ENCODE measurements at places on chromosomes 4 and X.

GRCh38 chr4:182280436-182281111 is 37.4 kb downstream of the TENM3 start:
- DNase-seq = peak; percentile 90

- no peak for DNase-seq
These were observed 27.9 kb upstream of the TNIP3 start for GRCh38 chr4:121192013-121192412.

DNA sequence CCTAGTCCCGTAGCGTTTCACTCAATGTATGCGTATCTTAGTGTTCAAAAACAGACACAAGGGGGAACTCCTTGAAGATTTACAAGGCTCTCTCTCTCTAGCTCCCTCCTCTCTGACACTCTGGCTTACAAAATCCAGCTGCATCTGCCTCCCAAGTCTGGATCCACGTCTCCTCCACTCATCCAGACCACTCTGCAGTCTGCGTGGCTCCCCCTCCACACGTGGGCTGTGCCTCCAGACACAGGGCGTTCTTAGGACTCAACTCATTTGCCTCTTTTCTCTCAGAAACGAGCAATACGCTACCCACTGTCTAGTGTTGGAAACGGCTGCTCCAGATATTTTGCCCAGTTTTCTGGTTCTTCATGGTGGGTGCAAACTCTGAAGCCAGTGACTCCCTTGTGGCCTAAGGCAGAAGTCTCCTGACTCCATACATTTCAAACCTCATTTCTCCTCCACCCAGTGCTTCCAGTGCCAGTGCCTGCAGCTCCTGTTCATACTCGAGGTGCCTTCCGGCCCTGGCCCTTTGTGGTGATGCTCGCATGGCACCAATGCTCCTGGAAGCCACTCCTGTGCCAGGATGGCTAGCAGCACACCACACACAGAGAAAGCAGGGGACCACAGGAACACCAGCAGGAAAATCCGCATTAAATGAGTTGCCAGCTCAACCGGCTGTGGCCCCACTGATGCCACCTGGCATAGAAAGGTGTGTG is 24.1 kb downstream of the NAT8L start:
- no peak for DNase-seq

DNA sequence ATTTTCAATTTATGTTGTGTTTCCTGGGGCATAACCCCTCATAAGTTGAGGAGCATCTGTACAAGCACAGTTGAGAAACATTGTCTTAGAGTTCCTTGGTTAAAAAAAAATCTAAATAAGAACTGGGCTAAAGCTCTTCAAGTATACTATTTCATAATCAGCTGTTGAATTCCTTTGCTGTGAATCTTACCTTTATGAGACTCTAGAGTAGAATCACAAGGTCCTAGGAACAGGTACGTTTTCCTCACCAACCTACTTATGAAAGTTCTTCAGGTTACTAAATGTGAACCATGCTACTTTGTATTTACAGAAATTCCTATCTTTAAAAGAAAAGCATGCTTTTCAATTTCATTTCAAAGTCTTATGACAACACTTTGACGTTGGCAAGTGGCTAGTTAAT is 20.9 kb upstream of the SOD3 start:
- DNase-seq = no peak

DNA sequence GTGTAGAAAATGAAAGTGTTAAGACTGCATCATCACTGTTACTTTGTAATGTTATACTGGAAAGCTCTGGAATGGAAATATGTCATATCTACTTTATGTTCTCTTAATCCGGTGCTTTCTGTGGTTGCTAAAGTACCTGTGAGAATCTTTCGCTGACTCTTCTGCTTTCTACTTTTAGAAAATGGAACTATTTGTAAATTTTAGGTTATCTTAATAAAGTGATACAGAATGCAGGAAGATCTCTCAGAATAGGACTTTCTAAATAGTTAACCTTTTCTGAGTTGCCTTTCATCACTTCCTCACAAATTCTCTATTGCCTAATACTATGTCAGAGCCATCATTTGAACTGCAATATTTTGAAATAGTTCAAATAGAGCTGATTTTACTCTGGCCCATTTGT is 69.3 kb downstream of the BMP2K start:
- DNase-seq = no peak

DNA sequence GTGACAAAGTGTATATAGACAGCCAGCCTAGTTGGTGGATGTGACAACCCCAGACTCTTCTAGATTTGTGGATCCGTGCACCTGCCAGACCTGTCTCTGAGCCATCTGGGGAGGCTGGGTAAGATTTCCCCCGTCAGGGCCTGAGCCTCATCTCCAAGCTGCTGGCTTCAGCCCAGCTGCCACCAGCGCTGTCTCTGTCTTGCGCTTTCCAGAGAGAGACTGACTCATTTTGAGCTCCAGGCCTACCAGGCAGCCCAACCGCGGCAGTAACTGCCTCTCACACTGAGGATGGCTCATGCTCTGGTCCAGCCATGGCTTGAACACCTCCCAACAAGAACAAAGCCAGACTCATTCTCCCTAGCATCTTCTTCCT is 26.4 kb downstream of the NOP14 start:
- DNase-seq = no peak

GRCh38 chr4:115769396-115769795 is 656.0 kb upstream of the NDST4 start:
- no peak for DNase-seq

GRCh38 chr4:23629421-23629820 is 260.4 kb downstream of the PPARGC1A start:
- DNase-seq = no peak

DNA sequence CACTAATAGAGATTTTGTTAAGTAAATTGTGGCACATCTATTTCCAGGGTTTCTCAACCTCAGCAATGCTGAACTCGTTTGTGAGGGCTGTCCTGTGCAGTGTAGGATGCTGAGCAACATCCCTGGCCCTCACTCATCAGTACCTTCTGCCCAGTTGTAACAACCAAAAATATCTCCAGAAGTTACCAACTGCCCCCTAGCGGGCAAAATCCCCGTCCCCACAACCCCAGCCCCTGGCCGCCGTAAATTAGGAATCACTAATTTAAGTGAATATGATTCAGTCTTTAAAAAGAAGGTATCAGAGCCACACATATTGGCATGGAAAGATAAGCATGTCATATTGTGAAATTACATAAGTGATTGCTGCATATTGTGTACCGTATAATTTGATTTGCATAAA is 123.4 kb downstream of the ASB9 start:
- DNase-seq = no peak

GRCh38 chrX:18701621-18702361 is 5.7 kb upstream of the PPEF1 start:
- DNase-seq = no peak

- no peak for DNase-seq
These were observed 129.6 kb downstream of the DHRSX start for GRCh38 chrX:2371026-2371711.

DNA sequence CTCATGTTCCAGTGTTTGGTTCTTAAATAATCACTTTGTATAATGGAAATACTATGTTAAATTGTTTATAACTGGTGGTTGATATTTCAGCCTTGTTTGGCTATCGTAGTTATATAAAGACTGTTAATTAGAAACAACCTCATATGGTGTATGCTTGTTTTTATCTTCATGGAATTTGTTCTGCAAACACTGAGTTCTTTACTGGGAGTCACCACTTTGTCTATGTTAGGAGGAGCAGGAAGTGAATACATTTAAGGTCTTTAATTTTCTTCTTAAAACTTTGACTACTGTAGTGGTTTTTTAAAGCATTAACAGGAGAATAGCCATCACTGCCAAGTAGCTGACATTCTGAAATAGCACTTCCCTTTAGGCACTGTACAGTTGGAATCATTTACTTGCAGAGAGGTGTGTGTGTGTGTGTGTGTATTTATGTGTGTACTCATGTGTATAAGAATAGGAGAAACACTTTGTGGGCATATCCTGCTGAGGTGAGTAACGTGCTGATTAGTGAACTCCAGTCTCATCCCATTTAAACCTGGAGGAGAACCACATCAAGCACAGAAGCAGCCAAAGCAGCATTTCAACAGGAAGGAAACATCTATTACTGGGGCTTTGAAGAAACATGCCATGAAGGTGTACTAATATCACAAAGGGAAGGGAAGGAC is 37.8 kb downstream of the TET2 start:
- no peak for DNase-seq

DNA sequence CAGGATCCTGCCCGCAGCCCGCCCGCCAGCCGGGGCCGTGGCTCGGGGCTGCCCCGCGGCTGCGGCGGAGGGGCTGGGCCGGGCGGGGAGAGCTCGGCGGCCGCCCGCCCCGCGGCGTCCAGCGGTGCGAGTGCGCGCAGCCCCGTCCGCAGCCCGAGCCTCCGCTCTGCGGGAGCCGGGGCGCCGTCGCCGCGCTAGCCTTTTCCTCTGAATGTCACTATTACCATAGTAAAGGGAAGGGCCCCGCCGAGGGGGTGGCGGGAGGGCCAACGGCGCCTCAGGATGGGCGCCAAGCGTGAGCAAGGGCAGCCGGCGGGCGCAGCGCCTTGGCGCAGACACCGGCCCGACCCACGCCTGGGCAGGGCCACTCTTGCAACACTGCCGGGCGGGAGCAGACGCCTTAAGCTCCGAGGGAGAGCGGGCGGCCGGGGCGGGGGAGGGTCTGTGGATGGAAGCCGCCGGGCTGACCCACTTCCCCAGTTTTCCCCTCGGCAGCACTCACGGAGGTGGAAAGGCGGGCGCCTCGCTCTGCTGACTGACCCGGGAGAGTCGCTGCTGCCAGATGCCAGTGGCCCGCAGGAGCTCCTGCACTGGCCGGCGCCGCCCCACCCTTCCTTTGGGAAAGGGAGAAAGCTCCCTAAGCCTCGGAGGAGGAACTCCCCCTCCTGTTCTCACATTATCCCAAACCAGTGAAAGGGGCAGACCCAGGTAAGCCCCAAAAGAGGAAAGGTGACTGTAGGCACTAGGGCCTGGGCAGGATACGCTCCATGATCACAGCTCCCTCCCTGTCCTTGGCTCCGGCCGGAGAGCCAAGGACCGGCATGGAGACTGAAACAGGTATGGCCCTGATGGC is 329.4 kb downstream of the HNRNPD start:
- DNase-seq = no peak

DNA sequence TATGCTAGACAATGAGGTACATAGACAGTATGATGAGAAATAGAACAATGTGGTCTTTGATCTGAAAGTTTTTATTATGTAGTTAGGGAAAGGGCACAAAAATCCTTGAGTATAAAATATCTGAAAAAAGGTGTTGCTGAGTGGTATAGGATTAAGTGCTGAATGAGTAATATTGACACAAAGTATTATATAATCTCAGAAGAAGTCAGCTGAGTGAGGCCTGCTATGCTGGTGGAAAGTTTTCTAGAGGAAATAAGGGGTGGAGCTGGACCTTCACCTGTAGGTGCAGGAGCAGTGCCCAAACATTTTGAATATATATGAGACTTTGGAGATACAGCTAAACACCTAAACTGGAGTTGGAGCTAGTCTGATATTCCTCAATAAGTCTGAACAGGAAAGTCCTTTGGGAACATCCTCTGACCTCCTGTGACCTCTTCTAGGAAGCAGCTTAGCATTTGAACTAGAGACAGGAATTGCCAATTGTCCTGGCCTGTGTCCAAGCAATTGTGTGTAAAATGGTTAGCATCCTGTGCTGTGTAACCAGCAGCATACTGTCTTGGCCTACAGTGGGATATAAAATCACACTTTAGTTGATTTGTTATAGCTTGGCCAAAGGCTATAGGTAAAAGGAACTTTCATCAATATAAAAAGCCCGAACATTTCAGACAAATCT is 285.3 kb downstream of the ANKRD50 start:
- DNase-seq = no peak

DNA sequence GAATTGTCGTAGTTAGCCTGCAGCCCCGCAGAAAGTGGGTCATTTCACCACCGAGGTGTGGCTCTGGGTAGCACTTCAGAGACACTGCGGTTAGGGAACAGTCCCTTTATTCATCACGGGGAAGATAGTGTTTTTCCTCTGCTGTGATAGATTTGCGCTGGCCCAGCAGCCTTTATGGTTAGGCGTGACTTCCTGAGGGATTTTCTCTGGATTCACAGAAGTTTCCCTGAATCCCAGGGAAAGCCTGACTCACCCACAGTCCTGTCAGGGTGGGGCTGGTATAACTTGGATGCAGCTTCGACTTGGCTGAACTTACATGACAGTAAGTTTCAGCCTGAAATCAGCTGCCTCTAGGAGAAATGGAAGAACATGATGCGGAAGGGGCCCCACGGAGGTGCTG is 196.3 kb upstream of the HHIP start:
- DNase-seq = no peak

- no peak for DNase-seq
These were observed 33.3 kb downstream of the CLDN22 start for GRCh38 chr4:183286590-183287308.

DNA sequence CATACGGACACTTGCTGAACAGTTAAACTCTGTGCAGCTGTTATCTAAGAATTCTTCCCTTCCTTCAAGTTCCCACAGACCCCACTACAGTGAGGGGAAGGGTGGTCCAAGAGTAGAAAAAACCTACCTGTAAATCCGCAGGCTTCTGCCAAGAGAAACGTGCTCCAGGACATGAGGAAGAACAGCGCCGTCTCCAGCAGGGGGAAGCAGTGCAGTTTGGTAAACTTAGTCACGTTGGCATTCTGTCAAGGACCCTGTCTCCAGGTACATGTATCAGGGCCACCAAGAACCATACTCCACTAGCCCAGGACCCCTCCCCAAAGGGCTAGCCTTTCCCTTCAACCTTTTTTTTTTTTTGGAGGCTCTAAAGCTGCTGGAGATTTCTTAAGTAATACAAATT is 79.9 kb downstream of the CHST7 start:
- no peak for DNase-seq

DNA sequence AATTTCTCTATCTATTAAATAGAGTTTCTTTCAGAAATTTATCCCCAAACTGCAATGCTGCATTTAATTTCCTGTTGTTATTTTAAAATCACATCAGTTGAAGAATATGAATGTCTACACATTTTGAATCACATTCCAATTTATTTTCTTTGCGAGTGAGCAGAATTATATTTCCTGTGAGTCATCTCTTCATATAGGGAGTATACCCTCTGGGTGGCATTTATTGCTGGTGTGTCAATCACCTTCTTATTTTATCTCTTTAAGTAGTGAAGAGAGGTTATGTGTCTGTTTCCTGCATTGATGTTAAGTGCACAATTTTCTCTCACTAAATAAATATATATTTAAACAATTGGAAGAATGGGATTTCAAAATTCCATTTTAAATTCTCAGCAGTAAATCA is 511.0 kb upstream of the ATOH1 start:
- no peak for DNase-seq

GRCh38 chr4:118035309-118035708 is 1.0 kb downstream of the NDST3 start:
- no peak for DNase-seq

- no peak for DNase-seq
These were observed 1.8 kb upstream of the ZCCHC4 start for GRCh38 chr4:25310803-25311166.

GRCh38 chrX:122582280-122582974 is 601.7 kb upstream of the GRIA3 start:
- no peak for DNase-seq

DNA sequence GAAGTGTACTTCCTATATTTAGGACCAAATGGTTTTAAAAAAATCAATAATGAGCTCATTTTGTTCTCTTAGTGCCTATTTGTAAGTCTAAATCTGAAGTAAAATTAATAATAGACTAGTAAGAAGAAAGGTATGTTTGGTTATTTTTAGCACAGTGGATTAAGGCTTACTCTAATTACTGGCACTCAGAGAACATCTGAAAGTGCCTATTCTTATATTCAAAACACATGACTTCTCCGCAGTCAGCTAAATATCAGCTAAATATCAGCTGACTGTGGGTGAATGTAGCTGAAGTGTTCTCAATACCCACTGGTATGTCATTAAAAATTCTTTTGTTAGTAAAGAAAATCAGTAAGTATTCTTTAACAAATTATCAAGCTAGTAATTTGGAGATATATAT is 6.0 kb downstream of the AP1S2 start:
- no peak for DNase-seq

- no peak for DNase-seq
These were observed 136.8 kb downstream of the STK32B start for GRCh38 chr4:5188130-5188529.
